ENCODE measurements at places on chromosomes 11 and 22.

DNA sequence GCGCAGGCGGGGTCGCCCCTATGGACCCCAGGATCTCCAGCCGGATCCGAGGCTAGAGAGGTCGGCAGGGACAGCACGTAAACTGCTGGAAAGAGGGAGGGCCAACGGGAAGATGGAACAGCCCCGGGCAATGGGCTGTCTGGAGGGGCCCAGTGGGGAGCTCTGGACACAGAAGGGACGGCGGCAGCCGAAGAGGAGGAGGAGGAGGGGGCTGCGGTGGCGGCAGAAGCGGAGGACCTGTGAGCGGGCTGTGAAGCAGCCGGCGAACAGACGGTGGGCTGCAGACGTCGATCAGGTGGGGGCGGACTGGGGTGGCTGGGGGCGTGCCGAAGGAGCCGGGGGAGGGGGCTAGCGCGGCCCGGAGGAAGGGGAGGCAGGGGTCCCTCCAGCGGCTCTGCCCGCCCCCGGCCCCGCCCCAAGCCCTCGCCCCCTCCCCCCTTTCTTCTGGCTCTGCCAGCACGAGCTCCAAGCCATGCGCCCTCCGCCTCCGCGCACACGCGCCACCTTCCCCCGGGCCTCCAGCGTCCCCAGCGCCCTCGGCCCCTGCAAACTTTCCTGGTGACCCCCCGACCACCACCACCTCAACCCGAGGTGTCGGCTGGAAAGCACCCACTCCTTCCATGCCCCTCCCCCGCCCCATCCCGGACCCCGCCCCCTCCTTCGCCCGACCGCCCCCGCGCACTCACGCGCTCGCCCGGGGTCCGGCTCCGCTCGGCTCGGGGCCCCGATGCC, 432 bp downstream of the TNKS1BP1 start:
- no peak for DNase-seq

DNA sequence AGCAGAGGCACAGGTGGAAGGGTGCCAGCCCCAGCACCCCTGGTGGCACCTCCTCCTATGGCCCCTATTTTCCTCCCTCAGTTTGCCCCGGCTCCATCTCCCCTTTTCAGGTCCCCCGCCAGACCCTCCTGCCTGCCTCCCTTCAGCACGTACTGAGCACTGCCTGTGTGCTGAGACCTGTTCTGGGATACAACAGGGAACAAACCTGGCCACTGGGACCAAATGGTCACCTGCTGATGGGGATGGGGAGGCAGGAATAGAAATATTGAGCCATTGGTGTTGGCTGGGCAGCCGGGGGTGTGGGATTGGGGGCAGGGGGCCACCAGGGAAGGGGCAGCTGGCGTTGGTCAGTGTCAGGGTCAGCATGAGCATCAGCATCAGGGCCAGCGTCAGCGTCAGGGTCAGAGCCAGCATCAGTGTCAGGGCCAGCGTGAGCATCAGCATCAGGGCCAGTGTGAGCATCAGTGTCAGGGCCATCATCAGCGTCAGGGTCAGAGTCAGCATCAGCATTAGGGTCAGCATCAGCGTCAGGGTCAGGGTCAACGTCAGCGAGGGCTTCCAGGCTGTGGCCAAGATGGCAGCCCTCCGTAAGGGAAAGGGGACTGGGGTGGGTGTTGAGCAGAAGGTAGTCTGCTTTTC, 7.5 kb downstream of the ZNF74 start:
- no peak for DNase-seq

DNA sequence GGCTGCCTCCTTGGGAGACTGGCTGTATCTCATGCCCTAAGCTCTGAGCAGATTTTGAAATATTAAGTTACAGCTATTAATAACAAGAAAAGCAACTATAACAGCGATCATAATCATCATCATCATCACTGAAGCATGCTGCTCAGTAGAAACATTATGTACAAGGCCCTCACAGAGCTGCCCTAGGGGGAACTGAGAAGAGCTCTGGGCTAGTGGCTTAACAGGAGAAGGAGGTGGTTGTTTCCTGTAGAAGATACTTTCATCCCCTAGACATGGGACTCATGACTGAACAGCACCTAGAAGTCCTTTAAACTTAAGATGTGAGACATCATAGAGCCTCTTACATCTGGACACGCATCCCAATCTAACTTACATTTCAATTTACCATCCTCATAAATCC, 332.8 kb upstream of the PLET1 start:
- no peak for DNase-seq

DNA sequence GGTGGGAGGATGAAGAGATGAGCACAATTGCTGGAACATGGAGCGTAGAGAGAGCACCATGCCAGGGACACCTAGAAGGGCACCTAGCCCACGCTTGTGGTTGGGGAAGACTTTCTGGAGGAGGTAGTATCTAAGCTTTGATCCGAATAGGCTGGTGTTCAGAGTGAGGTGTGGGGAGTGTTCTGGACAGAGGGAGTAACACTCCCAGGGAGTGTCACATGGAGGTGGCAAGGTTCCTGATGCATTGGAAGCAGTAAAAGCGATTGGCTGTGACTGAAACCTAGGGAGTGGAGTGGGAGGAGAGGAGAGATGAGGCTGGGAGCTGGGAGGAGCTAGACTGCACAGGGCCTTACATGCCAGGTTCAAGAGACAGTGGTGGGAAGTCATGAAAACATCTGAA, 188.0 kb upstream of the NCAM1 start:
- DNase-seq = no peak

- no peak for DNase-seq
Measured at GRCh38 chr11:19394525-19395016, 153.8 kb upstream of the E2F8 start.

DNA sequence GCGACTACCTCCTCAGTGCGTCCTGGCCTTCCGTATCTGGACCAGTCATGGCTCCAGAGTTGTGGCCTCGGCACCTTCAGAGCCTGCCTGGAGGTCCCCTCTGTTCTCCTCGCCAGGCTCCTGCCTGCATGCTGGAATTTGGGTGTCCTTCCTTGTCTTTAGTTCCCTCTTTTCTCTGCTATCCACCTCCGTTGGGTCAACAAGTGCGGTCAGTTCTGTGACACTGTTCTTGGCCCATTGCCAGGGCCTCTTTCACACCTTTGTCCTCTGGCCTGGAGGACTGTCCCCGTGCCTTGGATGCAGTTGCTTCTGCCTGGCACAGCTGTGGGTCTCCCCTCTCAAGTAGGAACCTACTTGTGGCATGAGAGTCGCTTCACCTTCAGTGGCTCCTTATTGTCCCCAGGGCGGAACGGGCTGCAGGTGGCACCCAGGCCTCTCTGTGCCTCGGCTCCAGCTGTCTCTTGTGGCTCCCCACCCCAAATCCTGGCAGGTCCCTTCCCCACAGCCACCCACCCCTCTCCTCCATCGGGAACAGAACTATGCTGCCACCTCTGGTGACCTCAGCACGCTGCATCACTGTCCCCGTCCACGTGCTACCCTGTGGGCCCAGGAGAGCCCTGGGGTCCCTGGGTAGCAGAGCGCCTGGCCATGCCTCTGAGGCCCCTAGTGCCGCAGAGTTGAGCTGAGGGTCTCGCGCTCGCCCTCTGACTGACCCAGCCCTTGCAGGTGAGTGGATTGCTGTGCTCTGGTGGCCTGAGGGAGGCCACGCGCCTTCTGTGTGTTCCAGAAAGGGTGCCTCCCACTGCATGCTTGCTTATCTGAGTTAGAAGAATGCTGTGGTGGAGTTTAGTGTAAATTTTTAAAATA, 4.7 kb downstream of the DGCR8 start:
- DNase-seq = no peak

DNA sequence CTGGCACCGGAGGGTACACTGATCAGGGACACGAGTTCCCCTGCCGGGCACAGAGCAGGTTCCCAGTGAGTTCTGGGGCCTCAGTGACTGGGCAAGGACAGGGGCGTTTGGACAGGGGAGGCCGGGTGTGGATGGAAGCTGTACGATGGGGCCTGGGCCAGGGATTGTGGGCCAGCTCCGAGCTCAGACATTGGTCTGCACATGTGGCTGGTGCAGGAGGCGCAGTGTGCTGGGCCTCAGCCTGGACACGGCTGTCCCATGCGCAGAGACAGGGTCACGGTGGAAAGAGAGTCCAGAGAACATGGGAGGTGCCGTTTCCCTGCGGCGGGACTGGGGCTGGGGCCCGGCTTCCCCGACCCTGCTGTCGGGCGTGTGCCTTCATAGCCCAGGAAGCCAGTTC, 60.7 kb downstream of the CDKN1C start:
- DNase-seq = no peak

GRCh38 chr22:34620832-34621231, 445.1 kb upstream of the ISX start:
- no peak for DNase-seq

DNA sequence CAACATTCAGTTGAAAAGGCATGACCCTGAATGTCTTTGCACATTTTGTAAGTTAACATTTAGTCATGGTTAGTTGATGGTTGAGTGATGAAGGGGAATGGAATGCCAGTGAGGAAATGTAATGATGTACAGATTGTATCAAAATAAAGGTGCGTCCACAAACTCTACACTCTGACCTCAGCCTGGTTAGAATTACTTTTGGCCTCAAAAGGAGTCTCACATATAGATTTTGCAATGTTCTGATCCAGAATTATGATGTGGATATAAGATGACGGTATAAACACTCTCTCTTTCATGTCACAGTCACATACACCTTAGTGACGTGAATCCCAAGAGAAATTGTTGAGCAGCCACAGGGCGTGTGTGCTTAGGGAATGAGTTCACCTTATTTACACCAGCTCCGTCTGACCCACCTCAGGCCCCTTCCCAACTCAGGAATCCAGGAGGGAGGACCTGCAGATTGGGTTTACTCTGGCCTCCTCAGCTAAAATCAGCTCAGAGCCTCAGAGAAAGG, 100.1 kb downstream of the RDX start:
- no peak for DNase-seq

- DNase-seq = no peak
Measured at GRCh38 chr11:47264521-47264920, 5.4 kb upstream of the MADD start.
